ENCODE measurements at places on chromosomes 12 and 14. TPM values are rescaled to one million over a fixed set of nuclear protein-coding genes. Genes with fewer than 3 reads are reported as not detected.

GRCh38 chr14:96139169-96139568 is 65.5 kb upstream of the BDKRB2 start:
- no peak for DNase-seq

GRCh38 chr12:109716092-109716479 is 2.5 kb downstream of the FAM222A start:
- DNase-seq: no peak

DNA sequence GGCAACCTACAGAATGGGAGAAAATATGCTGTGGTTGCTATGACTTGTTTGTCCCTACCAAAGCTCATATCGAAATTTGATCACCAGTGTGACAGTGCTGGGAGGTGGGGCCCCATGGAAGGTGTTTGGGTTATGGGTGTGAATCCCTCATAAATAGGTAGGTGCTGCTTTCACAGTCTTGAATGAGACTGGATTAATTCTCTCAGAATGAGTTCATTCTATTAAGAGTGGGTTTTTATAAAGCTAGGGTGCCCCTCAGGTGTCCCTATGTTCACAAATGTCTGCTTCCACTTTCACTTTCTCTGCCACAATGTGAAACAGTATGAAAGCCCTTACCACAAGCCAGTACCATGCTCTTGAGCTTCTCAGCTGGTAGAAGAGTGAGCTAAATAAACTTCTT is 133.5 kb downstream of the CPNE8 start:
- no peak for DNase-seq

CAPRIN2 gene
- 27.2 TPM for polyA plus RNA-seq

LTB4R2 gene
- 5.6 TPM for polyA plus RNA-seq

GRCh38 chr12:102920271-102920670 is 3.2 kb upstream of the PAH start:
- no peak for DNase-seq

- DNase-seq: no peak
Observed at GRCh38 chr12:54991161-54991990, 6.8 kb upstream of the TESPA1 start.

DNA sequence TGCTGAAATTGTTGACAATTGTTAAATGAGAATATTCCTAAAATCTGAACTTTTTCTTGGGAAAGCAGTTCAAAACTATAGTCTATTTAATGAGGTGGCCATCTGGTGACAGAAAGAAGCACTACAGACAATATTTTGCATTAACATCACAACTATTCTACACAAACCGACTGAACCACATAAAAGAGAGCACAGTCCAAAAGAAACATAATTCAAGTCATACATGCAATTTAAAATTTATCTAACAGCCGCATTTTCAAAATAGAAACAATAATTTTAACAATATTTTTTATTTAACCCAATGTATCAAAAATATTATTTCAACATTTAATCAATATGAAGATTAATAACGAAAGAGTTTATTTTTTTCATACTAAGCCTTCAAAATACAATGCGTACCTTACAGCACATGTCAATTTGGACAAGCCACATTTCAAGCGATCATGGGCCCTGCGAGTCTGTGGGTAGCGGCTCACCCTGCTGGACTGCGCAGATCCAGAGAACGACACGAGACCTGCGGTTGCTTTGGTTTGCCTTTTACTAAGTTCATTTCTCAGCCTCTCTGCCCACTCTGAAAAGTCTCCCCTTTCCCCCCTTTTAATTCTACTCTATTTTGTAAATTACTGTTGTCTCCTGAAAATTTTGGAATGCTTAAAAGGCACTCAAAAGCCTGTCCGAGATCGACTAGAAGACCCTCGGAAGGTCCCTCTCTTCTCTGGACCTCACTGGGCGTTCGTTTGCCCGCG is 947 bp upstream of the LRRC9 start:
- peak; percentile 43 for DNase-seq

DNA sequence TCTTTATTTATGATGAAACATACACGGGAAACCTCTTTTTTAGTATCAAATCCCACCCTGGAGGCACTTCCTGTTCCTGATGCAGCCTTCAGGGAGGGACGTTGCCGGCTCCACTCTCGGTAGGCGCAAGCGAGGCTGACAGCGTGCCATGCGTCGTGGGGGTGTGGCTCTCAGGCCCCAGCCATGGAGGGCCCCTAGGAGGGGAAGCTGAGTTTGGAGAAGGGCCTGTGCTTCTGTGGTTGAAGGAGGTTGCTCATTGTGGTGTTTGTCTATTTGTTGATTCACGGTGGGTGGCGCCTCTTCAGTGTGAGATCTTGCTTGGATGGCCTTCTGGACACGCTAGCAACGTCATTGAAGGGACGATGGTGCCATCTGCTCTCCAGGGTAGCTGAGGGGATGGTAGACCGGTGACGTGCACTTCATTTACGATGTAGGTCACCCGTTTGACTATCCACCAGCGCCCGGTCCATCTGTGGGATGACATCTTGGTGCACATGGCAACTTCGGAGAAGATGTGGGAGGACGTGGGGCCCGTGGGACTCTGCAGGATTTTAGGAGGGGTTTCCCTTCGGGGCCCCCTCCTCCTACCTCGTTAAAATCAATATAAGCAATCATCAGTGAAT is 126.3 kb upstream of the RTL1 start:
- DNase-seq: no peak

DNA sequence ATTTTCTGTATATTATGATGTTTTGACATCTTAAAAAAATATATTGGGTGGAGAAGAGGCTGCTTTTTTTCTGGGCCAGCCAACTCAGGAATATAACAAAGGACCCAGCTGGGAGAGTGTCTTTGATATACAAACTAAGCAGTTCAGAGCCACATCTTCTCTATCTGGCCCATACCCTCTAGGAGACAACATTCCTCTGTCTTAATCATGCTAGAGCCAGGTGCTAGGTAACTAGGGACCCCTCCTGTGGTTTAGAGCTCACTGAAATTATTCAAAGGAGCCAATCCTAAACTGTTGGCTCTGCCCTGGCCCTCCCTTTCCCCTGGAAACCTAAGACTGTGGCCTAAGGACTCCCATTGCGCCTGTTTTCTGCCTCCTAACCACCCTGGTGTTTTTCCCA is 193.1 kb upstream of the DIO2 start:
- DNase-seq: no peak

USP44 gene
- polyA plus RNA-seq: 2.0 TPM

- DNase-seq: no peak
Observed at GRCh38 chr12:46222636-46223035, 46.2 kb downstream of the SLC38A1 start.

CD27 gene
- polyA plus RNA-seq: 1.7 TPM

DNA sequence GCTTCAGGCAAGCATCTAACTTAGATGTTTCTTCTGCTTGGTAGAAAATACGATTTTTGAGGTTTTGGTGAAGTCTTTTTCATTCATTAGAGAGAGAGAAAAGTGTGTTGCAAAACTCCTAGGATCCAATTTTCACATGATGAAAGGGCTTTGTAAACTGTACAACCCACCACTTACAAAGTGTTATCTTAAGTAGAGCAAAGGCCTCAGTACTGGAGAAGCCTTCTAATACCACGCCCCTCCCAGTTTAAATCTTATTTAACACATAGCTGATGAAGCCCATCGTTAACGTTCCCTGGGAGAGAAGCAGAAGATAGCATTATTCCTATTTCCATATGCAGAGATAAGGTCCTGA is 869 bp downstream of the APOLD1 start:
- DNase-seq: no peak

GRCh38 chr14:52792097-52792415 is 649 bp upstream of the GNPNAT1 start:
- DNase-seq: no peak

DNA sequence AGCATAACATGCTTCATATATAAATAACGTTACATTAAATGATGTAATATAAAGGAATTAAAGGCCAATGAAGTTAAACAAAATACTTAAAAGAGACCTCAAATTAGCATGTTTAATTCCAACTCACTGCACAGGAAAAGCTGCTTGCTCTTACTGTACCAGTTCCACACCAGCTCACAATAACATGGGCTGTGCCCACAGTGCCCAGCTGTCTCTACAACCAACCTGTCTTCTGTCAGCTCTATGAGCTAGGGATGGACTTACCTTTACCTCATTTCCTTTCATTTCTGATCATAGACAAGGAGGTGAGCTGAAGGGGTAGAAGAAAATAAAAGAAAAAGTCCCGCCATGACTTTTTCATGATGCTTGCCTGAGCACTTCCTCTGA is 64.8 kb downstream of the NKX2-1 start:
- DNase-seq: no peak

DNA sequence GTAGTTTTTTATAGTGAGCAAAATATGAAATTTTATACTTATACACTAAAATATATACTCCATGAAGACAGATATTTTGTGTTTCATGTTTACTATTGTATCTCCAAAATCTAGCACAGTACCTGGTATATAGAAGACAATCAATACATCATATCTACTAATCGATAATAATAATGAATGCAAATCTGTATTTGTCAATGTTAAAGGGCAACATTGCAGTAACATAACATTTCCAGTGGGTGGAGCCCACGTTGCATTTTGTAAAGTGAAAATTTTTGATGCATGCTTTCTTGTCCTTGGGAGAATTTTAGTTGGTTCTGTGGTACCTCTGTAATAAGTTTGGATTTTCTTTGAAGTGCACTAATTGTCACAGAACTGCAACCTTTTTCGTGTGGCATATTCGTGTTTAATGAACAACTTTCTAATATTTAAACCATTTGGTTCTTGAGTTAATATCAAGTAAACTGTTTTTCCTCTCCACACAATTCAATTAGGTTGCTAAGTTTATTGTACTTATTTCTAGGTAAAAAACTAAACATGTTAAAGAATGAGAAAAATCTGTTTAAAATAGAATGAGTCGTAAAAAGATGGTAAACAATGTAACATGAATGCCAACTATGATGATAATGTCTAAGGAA is 47.4 kb downstream of the AVPR1A start:
- no peak for DNase-seq

DNA sequence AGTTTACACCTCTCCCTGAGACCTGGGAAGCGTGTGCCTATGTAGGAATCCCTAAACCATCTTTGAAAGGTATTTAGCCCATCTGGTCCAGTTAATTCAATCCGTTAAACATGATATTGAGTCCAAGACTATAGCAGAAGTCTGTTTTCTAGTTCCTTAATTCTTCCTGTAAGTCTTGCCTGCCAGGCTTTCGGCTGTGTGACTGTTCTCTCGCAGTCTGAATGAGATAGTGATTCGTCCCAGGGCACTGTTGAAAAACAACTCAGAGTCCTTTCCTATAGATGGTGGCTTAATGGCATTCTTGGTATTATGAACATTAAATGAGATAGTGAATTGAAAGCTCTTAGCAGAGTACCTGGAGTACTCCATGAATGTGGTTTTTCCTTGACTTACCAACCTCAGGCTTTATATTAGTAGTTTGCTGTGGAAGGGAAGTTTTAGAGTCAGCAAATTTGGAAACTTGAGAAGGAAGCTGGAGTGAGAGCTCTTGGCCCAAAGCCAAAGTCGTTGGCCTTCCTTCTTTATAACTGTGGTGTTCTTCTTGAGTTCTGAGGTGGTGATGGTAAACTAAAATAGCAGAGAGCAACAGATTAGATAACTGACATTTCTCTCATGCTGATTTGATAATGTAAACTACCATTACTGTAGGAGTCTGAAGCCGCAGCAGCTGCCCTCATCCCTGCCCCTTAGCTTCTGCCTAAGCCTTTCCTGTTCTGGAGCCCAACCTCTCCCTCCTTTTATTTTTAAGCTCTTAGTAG is 76.5 kb downstream of the TGFB3 start:
- peak; percentile 35 for DNase-seq

DNA sequence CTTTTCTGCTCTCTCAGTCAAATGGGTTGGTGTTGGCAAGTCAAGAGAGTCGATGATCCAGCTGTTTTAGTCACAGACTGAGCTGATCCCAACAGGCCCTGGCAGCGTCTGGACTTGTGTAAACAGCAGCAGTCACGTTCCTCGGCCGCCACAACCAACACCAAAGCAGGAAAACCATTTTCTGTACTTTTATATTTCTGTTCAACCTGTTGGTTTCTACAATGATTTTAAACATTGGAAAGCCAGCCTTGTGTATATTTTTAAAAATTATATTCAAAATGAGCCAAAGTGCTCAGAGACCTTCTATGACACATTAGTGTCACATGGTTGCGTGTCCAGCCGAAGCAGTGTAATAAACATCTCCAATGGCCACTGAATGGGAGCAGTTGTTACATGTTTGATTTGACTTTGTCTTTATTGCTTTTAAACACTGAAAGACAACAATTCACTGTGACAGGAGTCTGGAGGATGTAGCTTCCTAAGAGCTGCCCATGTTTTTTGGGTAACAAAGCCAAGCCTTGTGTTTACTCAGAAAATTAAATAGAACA is 5.9 kb upstream of the SIVA1 start:
- no peak for DNase-seq

DNA sequence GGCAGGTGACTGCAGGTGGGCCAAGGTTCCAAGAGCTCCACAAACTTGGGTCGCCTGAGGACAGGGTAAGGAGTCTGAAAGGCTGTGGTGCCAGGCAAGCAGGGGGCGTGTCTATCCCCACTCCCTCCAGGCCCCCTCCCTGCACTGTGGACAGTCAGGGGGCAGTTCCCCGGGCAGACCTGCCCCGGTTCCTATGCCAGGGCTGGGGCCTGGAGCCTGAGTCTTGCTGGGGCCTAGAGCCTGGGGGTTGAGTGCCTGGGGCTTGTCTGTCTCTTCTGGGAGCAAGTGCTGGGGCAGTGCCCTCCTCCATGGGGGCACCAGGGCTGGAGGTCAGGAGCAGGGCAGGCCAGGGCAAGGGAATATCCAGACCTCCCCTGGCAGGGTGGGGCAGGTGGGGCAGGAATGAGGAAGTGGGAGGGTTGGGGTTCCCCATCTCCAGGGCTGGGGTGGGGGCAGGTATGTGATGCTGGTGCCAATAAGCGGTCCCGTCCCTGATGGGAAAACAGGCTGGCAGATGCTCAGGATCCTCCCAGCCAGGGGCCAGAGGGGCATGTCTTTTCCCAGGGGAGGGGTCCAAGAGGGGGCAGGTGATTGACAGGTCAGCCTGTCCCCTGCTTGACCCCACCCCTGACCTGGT is 11.9 kb upstream of the TNFAIP2 start:
- no peak for DNase-seq

KRT74 gene
- polyA plus RNA-seq: not detected

DNA sequence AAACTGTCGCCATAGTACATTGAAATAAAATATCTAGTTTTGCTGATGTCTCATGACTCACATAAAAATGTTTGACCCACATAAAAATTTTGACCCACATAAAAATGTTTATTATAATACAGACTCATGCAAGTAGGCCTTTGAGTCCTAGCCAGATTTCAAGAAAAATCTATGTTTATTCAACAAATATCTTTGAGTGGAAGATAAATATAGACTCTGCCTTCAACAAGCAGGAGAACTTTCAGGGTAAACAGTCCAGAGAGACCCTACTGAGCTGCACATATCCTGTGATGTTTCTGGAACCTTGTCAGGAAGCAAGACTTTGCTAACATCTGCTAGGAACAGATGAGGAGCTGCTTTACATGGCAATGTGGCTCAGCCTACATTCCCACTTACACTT is 283.1 kb downstream of the MDGA2 start:
- DNase-seq: peak; percentile 47

IGF1 gene
- 7.0 TPM for polyA plus RNA-seq

DAO gene
- 1.3 TPM for polyA plus RNA-seq

GRCh38 chr14:59126714-59127436 is 61.6 kb upstream of the DAAM1 start:
- DNase-seq: no peak

LRRC10 gene
- polyA plus RNA-seq: not detected

DBX2 gene
- 0.13 TPM for polyA plus RNA-seq

GRCh38 chr12:53244337-53244736 is 12.3 kb upstream of the RARG start:
- no peak for DNase-seq

NKX2-8 gene
- polyA plus RNA-seq: not detected

OASL gene
- polyA plus RNA-seq: 0.13 TPM
